ENCODE measurements at places on chromosomes 13 and 19.

- no peak for DNase-seq
- peaks cover 92% of the 10 kb centered on the region for H3K27me3 ChIP-seq
- no peaks in the 10 kb centered on the region for H3K4me1 ChIP-seq
- no peaks in the 10 kb centered on the region for H3K36me3 ChIP-seq
- no peak overlapping the region for H3K27ac ChIP-seq
Measured at GRCh38 chr19:33302974-33303790, 848 bp upstream of the CEBPA start.

DNA sequence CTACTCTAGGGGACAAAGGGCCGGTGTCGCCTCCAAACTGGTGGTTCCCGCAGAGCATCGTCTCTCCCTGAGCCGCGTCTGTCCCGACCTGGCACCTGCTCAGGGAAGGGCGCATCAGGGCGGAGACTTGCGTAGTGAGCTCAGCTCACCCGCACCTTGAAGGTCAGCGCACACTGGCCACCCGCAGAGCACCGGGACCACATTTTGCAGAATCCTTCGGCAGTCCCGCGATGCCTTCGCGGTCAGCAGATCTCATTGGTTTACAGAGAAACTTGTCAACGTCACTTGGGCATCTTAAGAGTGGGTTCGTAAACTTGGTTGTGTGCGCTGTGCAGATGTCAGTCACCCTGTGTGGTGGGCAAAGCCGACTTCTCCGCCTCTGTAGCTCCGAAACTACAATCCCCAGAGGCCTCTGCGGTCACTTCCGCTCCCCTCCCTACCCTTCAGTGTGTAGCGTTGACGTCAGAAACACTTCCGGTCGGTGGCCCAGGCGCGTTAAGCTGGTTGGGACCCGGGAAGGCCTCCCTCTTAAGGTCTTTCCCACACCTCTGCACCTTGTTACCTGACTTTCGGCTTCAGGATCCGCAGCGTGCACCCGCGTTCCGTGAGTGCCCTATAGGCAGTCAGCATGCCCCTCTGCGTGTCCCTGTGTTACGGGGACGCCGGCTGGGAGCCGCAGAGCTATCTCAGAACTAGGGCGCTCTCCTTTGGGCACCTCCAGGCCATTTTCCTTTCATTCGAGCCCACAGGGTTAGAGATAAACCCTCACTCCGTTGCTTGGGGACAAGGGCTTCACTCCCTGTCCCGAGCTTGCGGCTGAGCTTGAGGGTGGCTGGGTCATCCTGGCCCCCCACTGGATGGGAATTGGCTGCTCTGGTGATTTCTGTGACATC lies 36.5 kb upstream of the ZNF527 start:
- H3K4me3 ChIP-seq: peak overlapping the region; percentile 84
- peaks cover 70% of the 10 kb centered on the region for H3K36me3 ChIP-seq
- peaks cover 26% of the 10 kb centered on the region for H3K4me1 ChIP-seq
- DNase-seq: peak; percentile 92

DNA sequence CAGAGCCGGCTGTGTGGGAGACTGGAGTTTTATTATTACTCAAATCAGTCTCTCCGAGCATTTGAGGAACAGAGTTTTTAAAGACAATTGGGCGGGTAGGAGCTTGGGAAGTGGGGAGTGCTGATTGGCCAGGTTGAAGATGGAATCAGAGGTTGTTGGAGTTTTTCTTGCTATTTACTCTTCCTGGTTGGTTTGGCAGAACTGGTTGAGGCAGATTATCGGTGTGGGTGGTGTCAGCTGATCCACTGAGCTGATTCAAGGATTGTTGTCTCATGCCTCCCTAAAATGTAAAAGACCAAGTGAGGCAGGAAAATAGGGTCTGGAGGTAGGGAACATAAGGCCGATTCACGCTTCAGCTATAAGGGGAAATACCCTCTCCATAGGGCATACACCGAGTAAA lies 1.3 kb upstream of the TDRD12 start:
- H3K4me1 ChIP-seq: no peaks in the 10 kb centered on the region
- peaks cover 13% of the 10 kb centered on the region for H3K36me3 ChIP-seq
- no peaks in the 10 kb centered on the region for H3K27me3 ChIP-seq

DNA sequence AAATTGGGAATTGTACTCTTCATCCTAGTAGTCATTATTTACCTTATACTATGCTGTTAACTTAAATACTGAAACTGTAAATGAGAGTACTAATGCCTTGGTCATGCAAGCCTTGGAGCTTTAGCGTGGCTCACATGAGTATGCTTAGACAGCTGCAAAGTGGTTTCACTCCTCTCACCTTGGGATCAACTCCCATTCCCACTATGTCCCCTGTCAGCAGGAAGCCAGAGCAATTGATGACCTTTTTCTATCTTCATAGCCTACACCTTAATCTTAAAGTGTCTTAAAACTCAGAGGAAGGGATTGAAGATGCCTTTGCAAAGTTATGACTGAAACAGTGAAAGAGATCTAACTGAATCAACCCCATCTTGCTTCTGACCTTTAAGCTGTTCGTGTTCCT lies 33.2 kb upstream of the CEACAM8 start:
- H3K4me1 ChIP-seq: peaks cover 4% of the 10 kb centered on the region
- DNase-seq: no peak
- H3K36me3 ChIP-seq: no peaks in the 10 kb centered on the region
- no peak overlapping the region for H3K4me3 ChIP-seq
- no peak overlapping the region for H3K27ac ChIP-seq

DNA sequence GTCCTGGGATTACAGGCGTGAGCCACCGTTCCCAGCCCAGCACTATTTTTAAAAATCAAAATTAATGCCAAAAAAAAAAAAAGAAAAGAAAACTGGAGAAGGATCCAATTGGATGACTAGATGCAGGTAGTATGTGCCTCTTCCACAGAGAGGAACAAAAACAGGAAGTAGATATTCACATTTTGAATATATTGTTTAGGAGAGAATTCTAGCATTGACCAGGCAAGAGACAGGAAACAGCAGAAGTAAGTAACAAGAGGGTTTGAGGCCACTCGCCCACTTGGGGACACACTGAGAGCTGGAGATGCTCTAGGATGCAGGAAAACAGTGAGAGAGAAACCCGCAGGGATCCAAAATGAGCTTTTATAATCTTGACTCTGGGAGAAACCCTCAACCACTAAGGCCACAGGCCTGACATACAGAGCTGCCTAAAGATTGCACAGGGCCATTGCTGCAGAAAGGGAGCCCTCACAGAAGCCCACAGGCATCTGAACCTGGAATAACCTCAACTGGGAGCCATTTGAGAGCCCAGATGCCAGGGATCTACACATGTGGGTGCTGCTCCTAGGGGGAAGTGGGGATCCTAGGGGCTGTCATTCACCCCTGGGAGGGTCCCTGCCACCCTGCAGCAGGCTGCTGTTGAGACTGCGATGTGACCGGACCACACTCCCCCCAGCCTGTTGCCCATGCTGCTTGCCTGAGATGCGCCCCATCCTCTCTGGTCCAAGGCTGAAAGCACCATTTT lies 28.2 kb downstream of the IGFL2 start:
- H3K27ac ChIP-seq: no peak overlapping the region
- DNase-seq: no peak
- no peaks in the 10 kb centered on the region for H3K36me3 ChIP-seq
- H3K27me3 ChIP-seq: peaks cover 40% of the 10 kb centered on the region
- no peak overlapping the region for H3K4me3 ChIP-seq

- H3K27me3 ChIP-seq: peaks cover 13% of the 10 kb centered on the region
- no peak overlapping the region for H3K4me3 ChIP-seq
- H3K27ac ChIP-seq: peak overlapping the region; percentile 24
- peaks cover 25% of the 10 kb centered on the region for H3K36me3 ChIP-seq
Measured at GRCh38 chr19:18991468-18991867, 41.8 kb downstream of the SUGP2 start.

DNA sequence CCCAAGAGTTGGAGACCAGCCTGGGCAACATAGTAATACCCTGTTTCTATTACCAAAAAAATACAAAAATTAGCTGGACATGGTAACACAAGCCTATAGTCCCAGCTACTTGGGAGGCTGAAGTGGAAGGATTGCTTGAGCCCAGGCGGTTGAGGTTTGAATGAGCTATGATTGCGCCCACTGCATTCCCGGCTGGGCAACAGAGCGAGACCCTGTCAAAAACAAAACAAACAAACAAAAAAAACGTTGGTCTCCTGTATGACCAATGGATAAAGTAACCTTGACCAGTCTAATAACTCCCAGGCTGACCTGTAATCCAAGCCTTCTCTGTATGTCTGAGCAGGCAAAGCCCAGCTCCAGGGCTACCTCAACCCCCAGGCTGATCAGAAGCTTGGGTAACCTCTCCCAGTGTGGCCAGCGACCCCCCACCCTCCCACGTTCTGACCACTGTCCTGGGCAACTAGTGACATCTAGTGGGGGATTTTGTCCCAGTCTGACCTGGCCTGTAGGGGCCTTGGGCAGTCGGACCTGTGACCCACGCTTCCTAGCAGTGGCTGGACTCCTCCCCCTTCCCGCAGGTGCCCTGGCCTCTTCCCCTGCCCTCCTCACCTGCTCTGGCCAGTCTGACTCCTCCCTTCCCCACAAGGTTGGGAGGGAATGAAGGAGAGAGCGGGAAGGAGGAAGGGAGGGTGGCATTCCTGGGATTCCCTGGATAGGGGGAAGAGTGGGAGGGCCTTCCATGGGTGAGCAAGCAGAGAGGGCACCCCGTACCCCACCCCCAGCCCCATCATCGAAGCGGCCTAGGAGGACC lies 1.0 kb upstream of the BCAM start:
- DNase-seq: no peak
- H3K36me3 ChIP-seq: no peaks in the 10 kb centered on the region
- peaks cover 51% of the 10 kb centered on the region for H3K27me3 ChIP-seq
- no peaks in the 10 kb centered on the region for H3K4me1 ChIP-seq
- no peak overlapping the region for H3K27ac ChIP-seq

GRCh38 chr13:40028446-40028845 lies 373.0 kb downstream of the COG6 start:
- H3K27me3 ChIP-seq: peaks cover 50% of the 10 kb centered on the region
- H3K4me3 ChIP-seq: no peak overlapping the region
- no peak overlapping the region for H3K27ac ChIP-seq

DNA sequence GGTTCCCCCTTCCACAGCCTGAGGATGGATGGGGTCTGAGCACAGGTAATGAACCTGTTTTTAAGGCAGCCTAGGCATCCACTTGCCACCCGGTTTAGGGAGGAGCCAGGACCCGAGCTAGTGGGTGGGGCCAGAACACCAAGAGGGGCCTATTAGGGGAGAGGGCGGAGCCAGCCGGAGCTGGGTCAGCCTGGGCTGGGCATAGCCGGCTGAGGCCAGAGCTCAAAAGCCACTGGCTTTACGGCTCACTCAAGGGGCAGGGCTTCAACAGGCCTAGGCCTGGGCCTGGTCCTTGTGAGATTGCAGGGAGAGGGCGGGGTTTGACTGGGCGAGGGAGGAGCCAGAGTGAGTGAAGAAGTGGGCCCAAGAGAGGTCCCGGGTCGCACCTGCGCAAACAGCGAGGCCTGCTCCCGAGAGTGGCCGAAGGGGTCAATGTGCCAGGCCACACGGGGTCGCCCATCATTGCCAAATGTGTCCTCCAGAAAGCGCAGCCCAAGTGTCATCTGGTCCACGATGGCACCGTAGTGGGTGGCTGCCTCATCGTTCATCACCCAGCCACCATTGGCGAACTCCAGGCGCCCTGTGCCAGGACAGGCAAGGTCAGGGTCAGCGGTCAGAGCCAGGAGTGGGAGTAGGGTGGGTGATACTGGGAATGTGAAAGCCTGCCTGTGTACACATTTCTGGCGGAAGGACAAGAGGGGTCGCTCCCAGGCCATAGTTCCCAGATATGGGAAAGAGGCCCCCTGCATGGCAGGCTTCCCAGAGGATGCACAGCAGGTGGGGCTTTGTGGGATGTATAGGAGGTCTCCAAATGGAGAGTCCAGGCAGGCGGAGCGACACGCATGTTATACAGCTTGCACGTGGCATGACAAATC lies 1.9 kb downstream of the MAN2B1 start:
- H3K27ac ChIP-seq: peak overlapping the region; percentile 75
- peak overlapping the region; percentile 82 for H3K4me3 ChIP-seq
- no peak for DNase-seq
- peaks cover 44% of the 10 kb centered on the region for H3K36me3 ChIP-seq
- no peaks in the 10 kb centered on the region for H3K27me3 ChIP-seq
- peaks cover 51% of the 10 kb centered on the region for H3K4me1 ChIP-seq

GRCh38 chr19:45615795-45616703 lies 14.0 kb upstream of the GPR4 start:
- no peaks in the 10 kb centered on the region for H3K27me3 ChIP-seq
- H3K4me1 ChIP-seq: peaks cover 19% of the 10 kb centered on the region
- DNase-seq: peak; percentile 77
- H3K27ac ChIP-seq: peak overlapping the region; percentile 1
- H3K36me3 ChIP-seq: peaks cover 52% of the 10 kb centered on the region
- H3K4me3 ChIP-seq: no peak overlapping the region

DNA sequence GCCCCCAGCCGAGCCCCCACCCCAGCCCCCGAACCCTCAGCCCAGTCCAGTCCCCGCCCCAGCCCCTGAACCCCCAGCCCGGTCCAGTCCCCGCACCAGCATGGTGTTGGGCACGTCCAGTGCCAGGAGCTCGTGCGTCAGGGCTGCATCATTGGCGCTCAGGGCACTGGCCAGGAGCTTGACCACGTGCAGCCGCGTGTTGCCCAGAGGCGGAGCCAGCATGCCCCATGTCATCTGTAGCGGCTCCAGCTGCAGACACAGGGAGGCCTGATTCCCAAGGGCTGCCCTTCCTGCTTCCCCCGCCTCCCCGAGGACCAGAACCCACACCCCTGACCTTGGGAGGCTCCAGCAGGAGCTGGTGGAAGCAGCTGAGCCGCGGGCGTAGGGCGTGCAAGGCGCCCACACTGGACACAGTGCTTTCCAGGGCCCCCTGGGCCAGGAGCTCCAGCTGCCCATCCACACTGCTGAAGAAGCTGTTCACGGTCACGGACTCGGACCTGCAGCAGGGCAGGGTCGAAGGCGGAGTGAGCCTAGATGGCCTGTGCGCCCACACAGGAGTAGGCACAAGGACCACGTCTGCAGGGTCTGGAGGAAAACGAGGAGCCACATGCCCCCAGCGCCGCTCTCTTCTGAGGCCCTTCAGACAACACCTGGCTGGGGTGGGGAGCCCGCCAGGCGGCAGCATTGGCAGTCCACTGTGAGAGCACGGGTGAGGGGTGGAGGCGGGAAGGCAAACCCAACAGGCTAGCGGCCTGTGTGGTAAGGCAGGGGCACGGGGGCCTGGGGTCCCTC lies 12.8 kb upstream of the TMEM86B start:
- no peak for DNase-seq
- no peaks in the 10 kb centered on the region for H3K4me1 ChIP-seq
- no peak overlapping the region for H3K4me3 ChIP-seq
- H3K36me3 ChIP-seq: peaks cover 50% of the 10 kb centered on the region
- H3K27me3 ChIP-seq: no peaks in the 10 kb centered on the region

DNA sequence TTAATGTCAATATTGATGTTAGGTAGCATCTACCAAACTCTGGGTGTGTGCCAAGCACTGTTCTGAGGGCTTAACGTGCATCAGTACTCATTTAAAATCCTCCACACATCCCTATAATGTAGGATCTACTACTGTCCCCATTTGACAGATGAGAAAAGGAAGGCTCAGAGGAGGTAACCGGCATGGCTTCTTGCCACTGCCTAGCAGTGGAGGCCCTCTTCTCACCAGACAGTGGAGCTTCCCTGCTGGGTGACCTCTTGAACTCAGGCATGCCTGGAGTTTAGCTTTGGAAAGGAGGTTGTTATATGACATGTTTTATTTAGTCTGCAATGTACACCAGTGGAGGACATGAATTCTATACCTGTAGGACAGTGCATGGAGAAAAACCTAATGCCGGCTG lies 2.1 kb downstream of the SPATA13 start:
- H3K27me3 ChIP-seq: peaks cover 28% of the 10 kb centered on the region
- H3K4me1 ChIP-seq: peaks cover 25% of the 10 kb centered on the region
- no peak overlapping the region for H3K27ac ChIP-seq
- no peak for DNase-seq
